ENCODE measurements at places on chromosomes 12 and 14.

DNA sequence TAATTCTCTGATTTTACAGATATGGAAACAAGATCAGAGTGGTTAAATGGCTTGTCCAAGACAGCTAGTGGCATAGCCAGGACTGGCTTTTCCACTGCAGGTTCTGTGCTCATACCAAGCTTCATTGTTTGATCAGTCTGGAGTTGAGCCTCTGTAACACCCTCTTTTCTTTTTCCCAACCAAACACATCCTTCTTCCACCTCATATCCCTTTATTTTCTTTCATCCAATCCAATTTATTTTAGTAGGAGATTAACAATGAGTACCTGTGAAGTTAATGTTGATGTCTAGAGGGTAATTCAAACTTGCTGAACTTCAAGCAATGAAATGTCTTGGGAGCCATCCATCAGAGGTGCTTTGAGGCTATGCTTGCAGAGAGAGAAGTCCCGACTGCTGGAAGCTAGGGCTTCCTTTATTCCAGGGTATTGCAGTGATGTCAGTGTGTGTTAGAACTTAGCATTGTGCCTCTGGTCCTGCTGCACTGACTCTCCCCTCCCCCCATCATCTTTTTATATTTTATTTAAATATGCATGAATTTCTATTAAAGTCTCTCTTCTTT lies 452.1 kb upstream of the PDE3A start:
- DNase-seq = no peak

DNA sequence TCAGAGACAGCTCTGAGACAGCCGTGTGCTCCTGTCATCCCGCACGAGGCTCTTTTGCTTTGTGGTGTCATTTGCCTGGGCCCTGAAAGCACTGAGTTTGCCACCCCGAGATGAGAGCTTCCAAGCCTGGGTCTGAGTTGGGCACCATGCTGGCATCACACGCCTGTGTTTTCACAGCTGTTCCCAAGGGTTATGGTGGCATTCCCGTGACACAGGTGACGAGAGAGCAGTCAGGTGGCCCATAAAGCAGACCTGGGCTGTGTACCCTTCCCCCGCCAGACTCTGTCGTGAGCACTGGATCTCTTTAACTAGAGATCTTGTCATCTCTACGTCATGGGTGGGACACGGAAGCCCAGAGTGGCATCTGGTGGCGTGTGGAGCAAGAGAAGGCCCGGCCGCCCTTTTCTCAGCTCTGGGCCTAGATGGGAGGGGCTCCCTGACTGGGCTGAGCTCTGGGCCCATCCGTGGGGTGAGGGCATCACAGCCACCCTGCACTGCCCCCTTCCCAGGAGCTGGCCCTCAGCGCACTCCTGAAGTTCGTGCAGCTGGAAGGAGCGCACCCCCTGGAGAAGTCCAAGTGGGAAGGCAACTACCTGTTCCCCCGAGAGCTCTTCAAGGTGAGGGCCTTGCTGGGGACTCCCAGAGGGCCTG lies 2.6 kb downstream of the NOC4L start:
- DNase-seq = no peak

DNA sequence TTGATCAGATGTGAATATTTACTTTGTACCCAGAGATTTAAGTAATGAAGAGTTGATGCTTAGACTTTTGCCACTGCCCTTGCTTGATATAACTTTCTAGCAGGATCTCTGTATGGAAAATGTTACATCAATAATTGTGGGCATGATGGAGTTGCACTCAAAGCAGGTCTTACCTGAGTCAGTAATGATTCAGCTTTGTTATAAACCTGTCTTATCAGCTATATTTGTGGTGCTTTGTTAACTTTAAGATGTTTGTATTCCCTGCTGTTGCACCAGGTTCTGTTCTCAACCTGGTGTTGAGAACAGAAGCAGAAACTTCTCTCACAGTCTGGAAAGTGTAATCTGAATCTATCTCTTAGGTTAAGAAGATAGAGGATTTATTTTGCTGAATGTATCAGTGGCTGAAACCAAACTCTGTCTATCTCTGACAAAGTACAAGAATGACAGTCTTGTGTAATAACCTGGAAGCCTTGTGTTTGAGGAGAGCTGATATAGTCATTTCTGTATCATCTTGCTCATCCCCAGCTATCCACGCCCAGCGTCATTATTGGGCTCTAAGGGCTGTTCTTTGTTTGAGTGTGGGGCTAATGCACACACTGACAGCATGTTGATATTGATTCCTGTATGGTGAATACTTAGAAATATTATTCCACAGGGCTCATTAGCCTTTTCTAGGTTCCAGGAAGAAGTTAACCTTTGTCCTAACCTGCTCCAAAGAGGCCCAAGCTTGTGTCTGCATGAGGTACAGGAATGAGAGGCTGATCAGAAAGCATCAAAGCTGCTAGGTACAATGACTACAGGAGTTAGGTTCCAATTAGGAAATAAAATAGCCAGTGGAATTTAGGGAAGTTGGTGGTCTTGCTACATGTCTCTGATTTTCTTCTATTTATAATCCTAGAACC lies 3.6 kb downstream of the AKAP6 start:
- no peak for DNase-seq

GRCh38 chr12:93191956-93192355 lies 185.8 kb upstream of the NUDT4 start:
- no peak for DNase-seq

- DNase-seq = no peak
Measured at GRCh38 chr14:67459336-67459735, 29.2 kb downstream of the TMEM229B start.

GRCh38 chr14:54804538-54805041 lies 98.0 kb downstream of the GCH1 start:
- no peak for DNase-seq

DNA sequence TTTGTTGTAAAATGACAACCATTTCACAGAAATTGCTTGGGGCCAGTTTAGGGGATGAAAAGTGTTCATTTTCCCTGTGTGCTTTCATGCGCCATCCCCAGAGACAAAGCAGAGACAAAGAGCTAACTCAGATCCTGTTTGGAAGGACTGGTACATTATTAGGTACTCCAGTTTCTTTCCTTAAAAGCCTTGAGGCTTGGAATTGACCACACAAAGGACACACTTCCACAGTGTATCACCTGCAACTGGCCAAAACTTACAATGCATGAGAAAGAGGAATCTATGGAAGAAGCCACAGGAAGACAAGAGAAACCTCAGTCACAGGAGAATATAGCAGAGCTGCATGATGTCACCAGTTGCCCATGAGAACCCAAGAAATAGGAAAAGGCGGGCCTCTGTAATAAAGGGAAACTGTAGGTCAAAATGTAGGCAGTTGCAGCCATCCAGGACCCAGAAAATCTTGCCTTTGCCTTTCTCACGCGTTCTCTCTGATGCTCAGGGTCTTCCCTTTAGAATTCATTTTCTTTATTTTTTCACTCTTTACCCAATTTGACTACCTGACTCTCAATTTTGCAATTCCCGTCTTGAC lies 339.0 kb downstream of the RMST start:
- no peak for DNase-seq

DNA sequence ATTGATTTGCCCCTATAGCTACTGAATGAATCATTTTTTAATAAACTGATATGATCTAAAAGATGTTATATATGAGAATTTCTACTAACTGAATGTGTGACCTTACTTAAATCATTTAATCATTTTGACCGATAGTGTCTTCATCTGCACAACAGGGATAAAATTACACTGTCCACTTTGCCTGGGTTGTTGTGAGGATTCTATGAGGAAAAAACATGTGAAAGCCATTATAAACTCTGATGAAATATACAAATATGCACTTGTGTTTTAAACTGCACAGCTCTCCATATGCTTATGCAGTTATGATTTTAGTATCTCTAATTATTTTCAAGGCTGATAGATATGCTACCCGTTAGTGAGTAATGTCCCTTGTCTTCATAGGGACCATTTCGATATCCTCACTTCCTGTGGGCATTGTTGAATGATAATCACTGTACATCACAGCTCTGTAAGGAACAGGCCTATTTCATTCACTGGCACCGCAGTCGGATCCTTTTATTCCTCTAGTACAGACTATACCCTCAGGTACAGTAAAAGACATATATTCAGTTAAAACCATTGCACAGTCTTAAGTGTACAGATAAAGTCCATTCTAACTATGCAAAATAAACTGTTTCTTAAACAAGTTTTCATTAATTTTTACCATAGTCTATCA lies 88.7 kb upstream of the RAP1B start:
- DNase-seq = no peak

- no peak for DNase-seq
Measured at GRCh38 chr12:12108441-12109058, 37.8 kb downstream of the BCL2L14 start.

- peak; percentile 61 for DNase-seq
Measured at GRCh38 chr12:67647799-67648520, 585 bp upstream of the DYRK2 start.

DNA sequence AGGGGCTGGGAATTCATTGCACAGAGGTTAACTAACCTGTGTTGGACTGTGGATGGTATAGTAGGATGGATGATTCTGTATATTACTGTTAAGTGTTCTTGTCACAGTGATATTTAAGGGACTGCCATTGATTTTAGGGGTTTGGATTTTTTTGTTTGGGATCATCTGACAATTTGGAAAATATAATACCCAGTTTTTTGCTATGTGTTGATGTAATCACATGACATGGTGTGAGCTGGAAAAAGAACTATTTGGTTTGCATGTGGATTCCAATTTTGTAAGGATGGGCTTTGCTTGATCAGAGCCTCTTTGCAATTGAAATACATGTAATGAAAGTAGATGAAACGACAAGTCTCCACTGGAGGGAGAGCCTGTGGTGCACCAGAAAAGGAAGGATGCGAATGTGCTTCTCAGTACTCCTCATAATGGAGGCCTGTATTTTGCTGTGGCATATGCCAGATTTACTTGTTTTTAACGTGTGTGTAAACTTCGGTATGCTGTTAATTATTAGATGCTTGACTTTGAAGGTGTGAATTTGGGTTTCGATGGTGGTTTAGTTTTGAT lies 2.7 kb downstream of the DYRK2 start:
- DNase-seq = peak; percentile 47

DNA sequence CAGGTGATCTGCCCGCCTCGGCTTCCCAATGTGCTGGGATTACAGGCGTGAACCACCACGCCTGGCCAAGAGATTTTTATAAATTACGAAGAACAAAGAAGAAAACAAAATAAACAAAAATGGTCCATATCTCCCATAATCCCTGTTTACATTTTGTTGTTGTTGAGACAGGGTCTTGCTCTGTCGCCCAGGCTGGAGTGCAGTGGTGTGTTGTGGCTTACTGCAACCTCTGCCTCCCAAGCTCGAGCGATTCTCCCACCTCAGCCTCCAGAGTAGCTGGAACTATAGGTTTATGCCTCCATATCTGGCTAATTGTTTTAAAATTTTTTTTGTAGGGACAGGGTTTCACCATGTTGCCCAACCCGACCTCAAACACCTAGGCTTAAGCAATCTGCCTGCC lies 156.1 kb downstream of the ZNF664 start:
- DNase-seq = no peak

DNA sequence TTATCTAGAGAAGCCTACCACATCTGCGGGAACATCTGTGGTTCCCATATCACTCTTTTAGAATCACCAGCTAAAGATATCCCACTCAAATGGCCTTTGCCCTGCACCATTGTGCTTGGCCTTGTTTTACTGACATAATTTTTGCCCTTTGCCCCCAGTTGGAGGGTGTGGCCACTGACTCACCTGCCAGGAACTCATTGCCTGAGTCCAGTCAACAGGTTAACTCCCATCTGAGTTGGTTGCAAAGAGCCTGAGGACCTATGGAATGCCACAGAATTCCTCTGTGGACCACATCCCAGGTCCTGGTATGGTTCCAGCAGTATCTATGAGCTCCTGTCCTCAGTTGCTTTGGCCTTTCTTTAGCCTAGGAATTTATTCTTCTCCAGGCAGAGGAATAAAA lies 55.7 kb upstream of the PTGR2 start:
- no peak for DNase-seq

GRCh38 chr12:104422441-104422840 lies 34.3 kb upstream of the CHST11 start:
- no peak for DNase-seq

GRCh38 chr14:99682809-99683618 lies 1.1 kb upstream of the CYP46A1 start:
- peak; percentile 72 for DNase-seq

DNA sequence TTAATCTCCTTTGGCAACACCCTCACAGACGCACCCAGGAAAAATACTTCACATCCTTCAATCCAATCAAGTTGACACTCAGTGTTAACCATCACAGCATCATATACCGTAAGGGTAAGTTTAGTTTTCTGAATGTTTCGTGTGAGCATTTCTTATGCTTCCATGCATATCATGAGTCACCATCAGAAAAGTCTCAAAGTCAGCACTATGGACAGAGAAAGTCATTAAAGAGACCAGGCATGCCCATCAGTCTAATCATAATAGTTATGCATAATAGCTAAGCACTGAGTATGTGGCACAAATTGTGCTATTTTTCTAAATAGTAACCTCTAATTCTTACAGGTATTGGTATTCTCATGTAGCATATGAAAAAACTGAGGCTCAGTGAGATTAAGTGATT lies 158.8 kb upstream of the PRMT8 start:
- no peak for DNase-seq

DNA sequence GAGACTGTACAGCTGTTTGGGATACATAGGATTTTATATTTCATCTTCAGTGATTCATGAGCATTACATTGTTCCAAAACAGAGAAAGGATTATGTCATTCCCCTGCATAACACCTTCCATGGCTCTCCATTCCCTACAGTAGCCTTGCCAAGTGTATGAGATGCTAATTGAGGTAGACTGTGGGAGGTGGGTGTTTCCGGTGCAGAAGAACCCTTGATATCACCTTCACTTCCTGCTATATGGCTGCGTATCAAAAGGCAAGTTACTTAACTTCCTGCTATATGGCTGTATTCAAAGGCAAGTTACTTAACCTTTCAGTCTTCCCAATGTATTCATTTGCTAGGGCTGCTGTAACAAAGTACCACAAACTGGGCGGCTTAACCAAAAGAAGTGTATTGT lies 11.2 kb downstream of the FAR2 start:
- DNase-seq = peak; percentile 15

DNA sequence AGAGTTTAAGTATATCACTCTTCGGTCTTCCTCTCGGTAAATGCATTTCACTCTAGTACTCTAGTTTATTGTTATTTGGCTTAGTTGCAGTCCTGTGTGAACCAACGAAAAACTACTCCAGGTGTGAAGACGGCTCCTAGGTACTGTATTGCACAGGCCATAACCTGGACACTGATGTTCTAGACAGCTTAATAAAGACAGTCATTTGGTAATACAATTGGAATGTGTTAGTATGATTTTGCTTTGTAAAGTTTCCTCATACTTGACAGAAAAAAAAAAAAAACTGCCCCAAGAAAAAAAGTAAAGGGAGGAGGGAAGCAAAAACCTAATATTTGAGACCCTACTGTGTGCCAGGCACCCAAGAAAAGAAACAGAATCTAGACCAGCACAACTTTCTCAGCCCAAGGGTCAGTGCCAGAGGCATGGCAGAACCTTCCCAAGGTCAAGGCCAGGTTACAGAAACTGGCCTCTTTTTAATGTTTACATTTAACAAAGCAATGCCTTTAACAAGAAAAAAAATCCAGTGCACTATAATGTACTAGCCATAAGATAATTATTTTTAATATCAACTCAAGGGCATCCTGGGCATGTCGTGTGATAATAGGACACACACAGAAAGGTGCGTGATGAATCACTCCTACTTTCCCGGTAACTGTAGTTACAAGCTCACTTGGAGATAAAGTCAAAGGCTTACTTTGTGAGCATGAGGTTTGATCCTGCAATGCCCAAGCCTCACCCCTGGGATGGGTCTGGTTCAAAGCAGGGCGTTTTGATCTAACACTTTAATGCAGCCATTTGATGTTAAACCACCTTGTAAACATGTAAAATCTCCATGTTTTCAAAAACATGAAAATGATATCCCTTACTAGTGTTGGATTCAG lies 110.6 kb downstream of the BMP4 start:
- DNase-seq = no peak

GRCh38 chr12:106724934-106725333 lies 49.5 kb upstream of the RIC8B start:
- no peak for DNase-seq

Measured in central memory CD4-positive, alpha-beta T cell (primary cell).